CD4-positive, alpha-beta T cell treated with Interleukin-6 for 4 hours (primary cell): ENCODE measurements at places on chromosomes 16 and 17.

DNA sequence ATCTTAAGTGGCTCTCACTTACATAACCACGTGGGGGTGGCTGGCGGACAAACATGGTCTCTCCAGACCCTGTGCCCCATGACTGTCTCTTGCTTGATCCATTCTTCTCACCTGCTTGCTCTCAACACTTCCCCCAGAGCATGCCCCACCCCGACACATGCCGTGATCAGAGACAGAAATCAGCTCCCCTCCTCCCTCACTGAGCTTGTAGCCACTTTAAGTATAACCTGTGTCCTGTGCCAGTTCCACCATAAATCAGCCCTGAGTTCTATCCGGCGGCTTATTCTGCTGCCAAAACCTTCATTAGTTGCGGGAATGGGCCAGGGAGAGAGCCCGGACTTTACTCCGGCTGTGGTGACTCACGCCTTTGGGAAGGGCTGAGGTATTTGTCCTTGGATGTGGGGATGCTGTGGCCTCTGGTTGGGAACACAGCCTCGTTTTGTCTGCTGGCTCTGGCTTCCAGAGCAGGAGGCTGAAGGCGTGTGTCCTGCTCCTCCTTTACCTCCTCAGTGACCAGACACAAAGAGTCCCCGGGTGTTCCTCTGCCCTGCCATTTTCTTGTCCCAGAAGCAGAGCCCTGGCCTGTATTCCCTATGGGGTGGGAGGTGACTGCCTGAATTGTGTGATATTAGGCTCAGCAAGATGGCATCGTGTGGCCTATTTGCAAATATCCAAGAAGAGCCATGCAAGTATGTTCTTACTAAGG, 21.1 kb downstream of the ANKRD40 start:
- no peak for DNase-seq

DNA sequence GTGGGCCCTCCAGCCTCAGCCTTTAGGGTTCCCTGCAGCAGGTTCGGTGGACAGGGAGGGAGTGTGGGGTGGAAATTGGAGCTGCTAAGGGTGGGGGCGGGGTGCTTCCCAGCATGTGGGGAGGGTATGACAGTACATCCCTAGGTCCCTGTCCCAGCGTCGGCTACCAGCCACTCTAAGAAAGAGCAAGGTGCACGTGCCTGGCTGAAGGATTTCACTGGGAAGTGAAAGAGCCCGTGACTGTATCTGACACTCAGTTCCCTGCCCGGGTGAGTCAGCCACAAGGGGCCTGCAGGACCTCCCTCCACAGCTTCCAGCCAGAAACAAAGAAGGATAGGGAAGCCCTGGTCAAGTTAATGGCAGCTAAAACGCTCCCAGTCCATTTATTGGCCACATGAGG, 4.1 kb downstream of the SNRNP25 start:
- no peak for DNase-seq

GRCh38 chr16:74699666-74700065, 996 bp downstream of the MLKL start:
- DNase-seq, result no peak

DNA sequence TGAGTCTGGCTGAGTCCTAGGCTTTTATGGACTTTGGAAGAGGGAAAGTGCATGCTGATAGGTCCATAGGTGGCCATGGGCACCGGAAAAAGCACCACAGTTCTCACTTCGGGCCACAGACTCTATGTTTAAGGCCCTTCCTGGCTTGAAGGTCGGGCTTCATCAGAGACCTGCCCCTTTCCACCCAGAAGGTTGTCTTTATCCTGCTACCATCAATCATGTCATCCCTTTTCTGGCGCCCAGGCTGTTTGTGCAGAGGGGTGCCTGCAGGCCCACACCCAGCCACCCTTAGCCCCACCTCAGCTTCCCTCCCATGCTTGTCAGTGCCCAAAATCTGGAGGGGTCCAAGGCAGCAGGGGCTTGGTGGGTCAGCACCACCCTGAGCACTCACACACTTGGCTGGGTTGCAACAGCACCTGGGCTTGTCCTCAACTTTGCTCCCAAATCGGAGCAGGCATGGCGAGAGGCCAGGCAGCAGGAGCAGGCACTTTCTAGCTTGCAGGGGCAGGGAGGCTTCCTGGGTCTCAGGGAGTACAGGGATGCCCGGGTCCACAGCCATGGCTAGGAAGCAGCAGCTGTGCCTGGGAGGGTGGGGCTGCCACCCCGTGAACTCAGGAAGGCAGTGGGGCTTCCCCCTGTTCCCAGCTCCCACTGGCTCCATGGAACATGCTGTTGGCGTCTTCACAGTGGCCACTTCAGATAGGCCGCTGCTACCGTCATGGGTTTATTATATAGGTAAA, 63.8 kb upstream of the TOM1L1 start:
- no peak for DNase-seq

DNA sequence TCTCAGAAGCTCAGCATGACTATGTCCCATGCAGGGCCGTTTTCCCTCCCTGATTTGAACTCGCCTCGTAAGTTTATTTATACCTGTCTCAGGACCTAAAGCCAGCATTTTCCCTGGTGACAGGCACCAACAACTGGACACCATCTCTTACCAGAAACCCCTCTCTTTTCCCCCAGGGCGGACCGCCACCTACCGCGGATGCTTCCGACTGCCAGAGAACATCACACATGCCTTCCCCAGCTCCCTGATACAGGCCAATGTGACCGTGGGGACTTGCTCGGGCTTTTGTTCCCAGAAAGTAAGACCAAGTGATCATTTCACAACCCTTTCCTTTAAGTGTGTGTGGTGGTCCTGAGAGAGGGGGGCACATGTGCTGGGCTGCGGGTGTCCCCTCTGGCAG, 24.7 kb downstream of the WSCD1 start:
- DNase-seq, result no peak

DNA sequence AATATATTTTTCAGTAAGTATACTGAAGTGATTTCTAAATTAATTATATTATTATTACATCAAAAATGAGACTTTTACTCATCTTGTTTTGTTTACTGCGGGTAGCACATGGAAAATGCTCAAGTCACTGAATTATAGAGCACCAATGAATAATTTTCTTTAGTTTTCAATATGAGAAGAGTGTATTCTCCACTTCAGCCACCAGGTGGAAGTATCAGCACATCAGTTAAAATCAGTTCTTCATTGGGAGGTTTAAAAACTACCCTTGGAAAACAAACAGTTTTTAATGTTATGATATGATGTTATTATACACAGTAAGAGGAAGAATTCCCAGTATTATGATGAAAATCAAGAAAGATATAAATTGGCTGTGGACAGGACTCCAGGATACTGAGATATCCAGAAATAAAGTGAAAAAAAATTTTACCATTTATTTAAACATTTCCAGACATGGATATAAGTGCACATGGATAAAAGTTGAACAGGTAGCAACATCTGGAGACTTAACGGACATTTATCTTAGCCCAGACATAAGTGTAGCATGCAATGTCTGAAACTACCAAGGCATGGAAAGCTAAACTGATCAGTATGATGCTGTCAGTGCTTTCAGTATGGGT, 467.3 kb downstream of the KCNJ2 start:
- DNase-seq, result no peak
